ENCODE measurements at places on chromosomes 1 and 21.

DNA sequence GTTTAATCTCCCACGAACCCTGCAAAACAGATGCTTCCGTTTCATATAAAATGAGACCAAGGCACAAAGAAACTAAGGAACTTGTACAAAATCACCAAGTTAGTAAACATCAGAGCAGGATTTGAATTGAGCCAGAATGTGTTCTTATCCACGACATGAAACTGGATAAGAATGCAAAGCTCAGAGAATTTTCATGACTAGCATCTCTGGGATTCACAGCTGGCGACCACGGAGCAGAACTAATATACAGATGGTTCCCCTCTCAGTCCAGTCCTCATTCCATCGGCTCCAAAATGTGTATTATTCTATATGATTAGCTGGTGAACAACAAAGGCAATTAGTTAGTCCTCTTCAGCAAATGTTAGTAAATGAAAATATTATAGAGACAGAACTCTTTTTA lies 72.3 kb upstream of the ERG start:
- DNase-seq: no peak

- DNase-seq: no peak
Observed at GRCh38 chr1:234206651-234207284, 166.5 kb upstream of the COA6 start.

GRCh38 chr1:151809985-151810556 lies 4.9 kb upstream of the LINGO4 start:
- DNase-seq: no peak

DNA sequence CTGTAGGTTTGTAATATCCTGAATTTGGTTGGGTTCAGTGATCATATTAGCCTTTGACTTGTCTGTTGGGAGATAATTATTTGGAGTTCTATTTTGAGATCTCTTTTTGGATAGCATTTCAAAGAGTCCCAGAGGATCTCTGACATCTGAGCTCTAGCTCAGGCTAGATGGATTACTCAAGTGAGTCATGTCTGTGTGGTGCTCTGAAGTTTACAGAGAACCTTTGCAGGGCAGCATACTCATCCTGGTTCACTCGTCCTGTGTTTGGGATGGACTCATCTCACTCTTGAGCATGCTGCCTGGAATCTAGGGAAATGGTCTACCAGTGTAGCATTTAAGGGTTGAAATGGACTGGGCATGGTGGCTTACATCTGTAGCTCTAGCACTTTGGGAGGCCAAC lies 29.4 kb upstream of the BMP8A start:
- no peak for DNase-seq

DNA sequence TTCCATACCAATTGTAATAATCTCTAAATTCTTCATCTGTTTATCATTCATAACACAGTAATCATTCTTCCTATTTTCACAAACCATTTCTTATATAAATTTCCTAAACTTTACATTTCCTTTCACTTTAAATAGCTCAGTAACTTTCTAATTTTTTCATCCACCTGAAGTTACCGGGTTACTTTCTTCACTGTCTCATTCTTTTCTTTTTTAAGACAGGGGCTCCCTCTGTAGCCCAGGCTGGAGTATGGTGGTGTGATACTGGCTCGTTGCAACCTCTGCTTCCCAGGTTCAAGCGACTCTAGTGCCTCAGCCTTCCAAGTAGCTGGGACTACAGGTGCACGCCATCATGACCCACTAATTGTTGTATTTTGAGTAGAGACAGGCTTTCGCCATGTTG lies 41.3 kb downstream of the RERE start:
- no peak for DNase-seq

DNA sequence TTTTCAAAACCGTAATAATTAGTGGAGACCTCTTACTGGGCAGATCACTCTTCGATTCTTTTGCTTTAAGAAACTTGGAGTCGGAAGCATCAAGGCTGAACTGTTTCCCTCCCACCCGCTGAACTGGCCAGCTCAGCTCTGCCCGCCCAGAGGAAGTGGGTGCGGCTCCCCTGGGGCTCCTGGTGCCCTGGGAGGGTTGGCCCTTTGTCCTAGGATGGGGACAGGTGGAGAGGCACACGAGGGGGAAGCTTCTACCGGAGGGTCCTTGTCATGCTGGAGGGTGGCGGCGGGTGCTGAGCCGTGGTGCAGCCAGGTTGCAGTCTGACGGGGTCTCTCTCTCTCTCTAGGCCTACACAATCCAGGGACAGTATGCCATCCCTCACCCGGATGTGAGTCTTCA lies 64.3 kb upstream of the COL6A1 start:
- no peak for DNase-seq

GRCh38 chr1:84133479-84133878 lies 10.6 kb upstream of the PRKACB start:
- DNase-seq: no peak

GRCh38 chr1:43980255-43981134 lies 1.5 kb downstream of the B4GALT2 start:
- no peak for DNase-seq

DNA sequence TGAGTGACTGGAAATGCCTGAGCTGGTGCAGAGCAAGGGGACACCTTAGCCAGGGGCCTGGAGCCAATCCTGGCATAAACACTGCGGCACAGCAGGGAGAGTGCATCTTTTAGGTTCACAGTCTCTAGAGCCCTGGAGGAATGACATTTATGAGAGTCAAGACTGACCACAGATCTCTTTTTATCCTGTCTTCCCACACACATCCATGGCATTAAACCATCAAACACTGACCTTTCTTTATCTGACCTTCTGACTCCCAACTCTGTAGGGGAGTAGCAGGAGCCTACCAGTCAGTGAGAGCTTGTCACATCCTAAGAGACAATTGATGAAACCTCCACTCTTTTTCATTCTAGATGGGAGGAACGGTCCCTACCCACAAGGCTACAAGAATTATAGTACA lies 7.9 kb downstream of the CD34 start:
- DNase-seq: no peak

DNA sequence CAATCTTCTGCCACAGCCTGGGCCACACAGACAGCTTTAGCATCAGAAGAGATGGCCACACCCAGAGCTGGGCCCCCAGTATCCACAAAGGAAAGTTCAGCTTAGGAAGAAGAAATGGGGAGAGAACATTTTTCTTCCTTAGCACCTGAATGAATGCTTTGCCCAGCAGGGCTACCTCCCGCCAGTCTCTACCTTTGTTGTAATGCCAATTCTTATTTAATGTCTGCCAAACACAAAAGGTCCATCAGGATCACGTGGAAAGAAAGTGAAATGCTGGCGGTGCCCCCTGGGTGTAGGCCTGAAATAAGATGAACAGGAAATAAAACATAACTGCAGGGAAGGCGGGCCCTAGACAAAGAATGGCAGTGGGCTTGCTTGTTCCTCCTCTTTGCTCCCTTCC lies 125.6 kb downstream of the CACNA1E start:
- DNase-seq: no peak

GRCh38 chr1:84930329-84930728 lies 37.3 kb upstream of the LPAR3 start:
- no peak for DNase-seq

GRCh38 chr1:170306948-170307347 lies 161.2 kb downstream of the NTMT2 start:
- no peak for DNase-seq

Data from Karpas-422 (cell line).